ENCODE measurements at places on chromosomes 1 and 21.

- DNase-seq, result no peak
These were observed 31.5 kb downstream of the IGFN1 start for GRCh38 chr1:201222125-201222524.

DNA sequence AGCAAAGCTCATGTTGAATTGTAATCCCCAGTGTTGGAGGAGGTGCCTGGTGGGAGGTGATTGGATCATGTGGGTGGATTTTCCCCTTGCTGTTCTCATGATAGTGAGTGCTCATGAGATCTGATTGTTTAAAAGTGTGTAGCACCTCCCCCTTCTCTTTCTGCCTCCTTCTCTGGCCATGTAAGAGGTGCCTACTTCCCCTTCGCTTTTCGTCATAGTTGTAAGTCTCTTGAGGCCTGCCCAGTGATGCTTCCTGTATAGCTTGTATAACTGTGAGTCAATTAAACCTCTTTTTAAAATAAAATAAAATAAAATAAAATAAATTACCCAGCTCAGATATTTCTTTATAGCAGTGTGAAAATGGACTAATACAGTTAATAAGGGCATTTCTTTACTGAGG is 1025.7 kb downstream of the PLA2G4A start:
- no peak for DNase-seq

- DNase-seq, result no peak
These were observed 57.4 kb downstream of the UCK2 start for GRCh38 chr1:165884690-165885304.

- peak; percentile 47 for DNase-seq
These were observed 9.8 kb downstream of the SLC9A1 start for GRCh38 chr1:27144920-27145661.

GRCh38 chr1:185733818-185734735 is at the start of gene HMCN1:
Gene HMCN1, plus strand, starts transcription at chr1:185734391. Its CDS starts 389 bp downstream, at chr1:185734780.
- peak; percentile 44 for DNase-seq

DNA sequence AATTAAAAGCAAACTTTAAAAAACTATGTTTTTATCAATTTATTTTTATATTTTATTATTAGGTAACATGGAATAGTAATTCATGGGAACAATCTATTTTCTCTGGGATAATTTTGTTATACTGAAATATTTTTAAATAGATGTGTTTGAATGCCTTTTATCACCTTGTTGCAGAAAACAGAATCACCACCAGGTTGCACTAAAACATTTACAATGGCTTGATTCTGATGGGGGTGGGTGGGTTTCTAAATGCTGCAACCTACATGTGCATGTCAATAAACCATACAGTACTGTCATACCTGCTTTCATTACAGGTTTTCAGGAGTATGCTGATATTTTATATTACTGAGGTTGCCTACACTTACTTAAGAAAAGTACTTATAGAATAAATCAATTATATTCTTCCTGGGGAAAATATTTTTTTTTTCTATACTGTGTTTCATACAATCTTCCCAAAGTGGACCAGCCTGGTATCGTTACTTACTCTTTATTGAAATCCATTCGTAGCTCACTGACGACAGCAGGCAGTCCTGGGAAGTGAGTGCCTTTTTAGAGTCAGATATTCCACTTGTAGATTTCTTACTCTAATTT is 132.8 kb downstream of the PTPRC start:
- no peak for DNase-seq

GRCh38 chr1:244653439-244654107 is 647 bp downstream of the DESI2 start:
- peak; percentile 33 for DNase-seq

DNA sequence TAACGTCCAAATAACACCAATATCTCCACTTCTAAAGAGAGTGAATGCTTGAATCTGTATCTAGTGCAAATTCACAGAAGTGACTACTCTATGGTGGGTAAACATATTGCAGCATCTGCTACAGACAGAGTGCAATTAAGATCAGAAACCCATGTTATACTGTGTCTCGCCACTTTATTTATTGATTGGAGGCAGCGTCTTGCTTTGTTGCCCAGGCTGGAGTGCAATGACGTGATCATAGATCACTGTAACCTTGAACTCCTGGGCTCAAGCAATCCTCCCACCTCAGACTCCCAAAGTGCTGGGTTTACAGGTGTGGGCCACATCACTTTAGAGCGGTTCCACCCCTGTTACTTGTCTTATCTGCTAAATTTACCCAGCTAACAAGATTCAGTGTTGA is 57.0 kb downstream of the HLCS start:
- DNase-seq, result no peak

GRCh38 chr1:17436380-17437174 is 2.9 kb downstream of the RCC2 start:
- no peak for DNase-seq

DNA sequence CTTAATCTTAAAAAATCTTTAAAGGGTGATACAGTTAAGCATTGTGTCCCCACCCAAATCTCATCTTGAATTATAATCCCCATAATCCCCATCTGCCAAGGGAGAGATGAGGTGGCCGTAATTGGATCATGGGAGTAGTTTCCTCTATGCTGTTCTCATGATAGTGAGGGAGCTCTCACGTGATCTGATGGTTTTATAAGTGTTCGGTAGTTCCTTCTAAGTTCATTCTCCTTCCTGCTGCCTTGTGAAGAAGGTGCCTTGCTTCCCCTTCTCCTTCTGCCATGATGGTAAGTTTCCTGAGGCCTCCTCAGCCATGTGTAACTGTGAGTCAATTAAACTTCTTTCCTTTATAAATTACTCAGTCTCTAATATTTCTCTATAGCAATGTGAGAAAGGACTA is 10.7 kb downstream of the DHRS3 start:
- DNase-seq, result no peak

- DNase-seq, result peak; percentile 76
These were observed 32.0 kb upstream of the ATP5PO start for GRCh38 chr21:33947451-33948095.

GRCh38 chr1:90513956-90514355 is 203.1 kb downstream of the BARHL2 start:
- DNase-seq, result no peak

DNA sequence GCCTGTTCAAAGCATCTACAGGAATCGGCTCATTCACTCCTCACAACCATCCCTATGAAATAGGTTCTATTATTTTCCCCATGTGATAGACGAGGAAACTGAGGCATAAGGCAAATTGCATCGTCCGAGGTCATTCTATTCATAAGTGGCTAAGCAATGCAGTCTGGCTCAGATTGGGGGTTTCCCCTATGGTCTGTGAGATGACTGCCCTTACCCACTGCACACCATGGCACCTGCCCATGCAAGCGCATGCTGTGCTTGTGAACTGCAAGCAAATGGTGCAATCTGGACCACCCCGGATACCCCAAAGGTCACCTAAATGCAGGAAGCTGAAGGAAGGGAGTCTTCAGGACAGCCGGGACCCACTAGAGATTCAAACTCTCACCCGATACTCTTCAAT is 123.4 kb upstream of the SOD1 start:
- DNase-seq, result no peak

DNA sequence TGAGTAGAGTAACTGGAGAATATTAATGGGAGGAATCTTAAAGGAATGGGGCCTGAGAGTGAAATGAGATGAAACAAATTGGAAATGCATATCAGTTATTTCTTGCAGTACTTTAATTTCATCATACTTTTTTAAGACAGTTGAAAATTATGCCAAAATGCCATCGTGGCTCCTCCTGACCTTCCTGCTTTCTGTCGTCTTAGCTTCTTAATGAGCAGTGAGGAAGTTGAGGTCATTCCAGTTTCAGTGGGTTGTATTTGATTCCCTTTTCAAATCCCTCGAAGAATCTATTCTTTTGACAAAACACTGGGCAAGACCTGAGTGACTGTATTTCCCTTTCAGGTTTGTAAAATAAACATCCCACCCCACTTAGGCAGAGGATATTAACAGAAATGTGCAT is 134.9 kb upstream of the MAP1LC3C start:
- no peak for DNase-seq

- no peak for DNase-seq
These were observed 102.0 kb downstream of the IER5 start for GRCh38 chr1:181190364-181191035.

DNA sequence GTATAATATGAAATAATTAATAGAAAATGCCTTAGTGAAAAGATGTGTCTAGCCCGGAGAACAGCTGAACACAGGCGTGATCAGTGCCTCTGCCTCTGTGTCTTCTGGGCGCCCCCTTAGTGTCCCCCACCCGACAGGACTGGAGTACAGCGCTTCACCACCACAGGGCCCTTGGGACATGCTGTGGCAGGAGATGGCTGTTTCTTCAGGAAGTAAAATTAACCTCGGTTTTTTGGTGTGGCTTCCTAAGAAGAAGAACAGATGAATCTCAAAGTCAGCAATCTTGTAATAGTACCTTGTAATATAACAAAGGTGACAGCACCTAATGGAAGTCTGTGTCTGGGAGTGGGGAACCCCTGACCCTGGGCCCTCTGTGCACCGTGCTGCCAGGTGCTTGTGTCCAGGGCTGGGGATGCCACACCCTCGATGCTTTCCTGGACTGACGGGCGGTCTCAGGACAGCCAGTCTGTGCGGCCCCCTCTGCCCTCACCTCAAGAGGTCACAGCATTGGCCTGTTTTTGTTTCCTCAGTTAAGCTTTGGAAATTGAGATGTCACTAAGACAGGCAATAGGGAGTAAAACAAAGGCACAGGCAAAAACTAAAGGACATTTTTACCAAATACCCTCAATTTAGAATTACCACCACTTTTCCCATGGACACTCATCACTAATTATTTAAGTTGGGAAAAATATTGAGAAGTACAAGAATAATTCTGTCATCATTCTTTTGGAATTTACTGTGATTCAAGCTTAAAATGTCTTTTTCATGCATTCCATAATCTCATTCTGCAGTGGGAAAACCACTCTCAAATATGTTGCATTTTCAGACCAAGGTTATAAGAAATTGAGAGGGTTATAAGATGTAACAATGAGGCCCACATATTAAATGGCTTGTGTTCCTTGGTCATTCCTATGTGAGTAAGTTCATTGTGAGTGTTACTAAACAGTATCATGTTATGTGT is 79.3 kb downstream of the ADARB1 start:
- DNase-seq, result peak; percentile 14

DNA sequence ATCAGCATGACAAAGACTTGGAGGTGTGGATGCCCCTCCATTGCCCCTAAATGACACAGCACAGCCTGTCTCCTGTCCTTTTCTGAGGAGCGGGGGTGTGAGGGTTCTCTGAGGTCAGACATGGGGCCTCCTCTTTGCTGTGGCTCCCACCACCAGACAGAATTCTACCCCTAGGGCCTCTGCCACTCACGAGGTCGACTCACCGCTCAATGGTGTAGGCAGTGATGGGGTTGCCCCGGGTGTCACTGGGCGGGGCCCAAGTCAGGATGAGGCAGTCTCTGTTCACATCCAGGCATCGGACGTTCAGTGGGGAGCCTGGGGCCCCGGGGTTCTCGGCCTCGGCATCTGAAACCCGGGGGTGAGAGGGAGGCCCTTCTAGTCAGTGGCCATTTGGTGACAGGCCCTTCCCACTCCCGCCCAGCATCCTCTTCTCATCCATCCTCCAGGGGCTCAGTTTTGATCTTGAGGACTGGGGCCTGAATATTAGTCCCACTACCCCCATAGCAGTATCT is 19.9 kb downstream of the MYOM3 start:
- DNase-seq, result no peak

DNA sequence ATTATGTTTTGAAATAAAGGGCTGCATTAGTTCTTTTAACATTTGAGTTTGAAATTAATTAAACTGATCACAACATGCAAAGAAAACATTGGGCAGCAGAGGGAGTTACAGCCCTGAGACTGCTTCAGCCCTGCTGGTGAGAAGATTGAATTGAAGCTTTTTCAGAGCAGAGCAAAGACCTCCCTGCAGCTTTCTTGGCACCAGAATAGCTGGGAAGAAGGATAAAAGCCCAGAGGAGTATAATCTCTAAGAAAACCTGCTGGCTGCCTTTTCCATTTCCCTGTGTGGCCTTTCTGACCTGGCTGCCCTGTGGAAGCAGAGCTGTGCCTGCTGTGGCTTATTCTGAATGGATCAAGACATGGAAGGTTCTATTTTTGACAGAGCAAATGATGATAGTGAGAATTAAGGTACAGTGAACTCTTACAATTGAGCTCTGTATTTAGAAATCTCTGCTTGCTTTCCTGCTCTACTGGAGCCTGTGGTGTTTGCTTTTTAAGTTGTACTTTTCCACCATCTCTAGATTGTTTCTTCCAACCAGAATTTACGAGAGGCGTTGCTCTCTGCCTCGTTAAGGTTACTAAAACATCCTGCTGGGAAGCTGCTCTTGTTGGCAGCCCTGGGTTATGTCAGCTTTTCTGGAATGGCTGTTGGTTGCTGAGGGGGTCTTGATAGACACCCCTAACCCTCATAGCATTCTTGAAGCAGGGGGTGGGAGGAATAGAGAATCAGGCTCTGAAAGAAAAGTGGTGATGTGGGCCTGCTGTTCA is 9.9 kb downstream of the SNRPE start:
- peak; percentile 24 for DNase-seq

- DNase-seq, result no peak
These were observed 3.5 kb downstream of the HRNR start for GRCh38 chr1:152220166-152221163.

GRCh38 chr1:87986130-87986866 is 657.6 kb downstream of the LMO4 start:
- no peak for DNase-seq

GRCh38 chr1:209748620-209749019 is 7.2 kb upstream of the TRAF3IP3 start:
- no peak for DNase-seq

DNA sequence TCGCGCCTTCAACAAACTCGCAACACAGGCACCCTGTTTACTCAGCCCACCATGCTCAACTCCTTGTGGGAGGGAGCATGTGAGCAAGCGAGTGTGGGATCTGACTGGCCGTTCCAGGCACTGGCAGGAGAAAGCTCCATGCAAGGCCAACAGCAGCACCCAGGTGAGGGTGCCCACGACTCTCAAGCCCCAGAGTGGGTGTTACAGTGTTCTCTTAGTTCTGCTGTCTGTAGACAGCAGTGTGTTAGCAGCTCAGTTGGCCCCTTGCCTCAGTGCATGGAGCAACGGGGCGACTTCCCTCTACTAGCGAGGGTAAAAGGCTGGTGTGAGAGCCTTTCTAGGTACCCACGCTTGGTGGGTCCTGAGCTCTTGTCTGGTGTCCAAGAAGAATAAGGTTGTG is 114.6 kb downstream of the PIGK start:
- DNase-seq, result no peak

- no peak for DNase-seq
These were observed 36.1 kb upstream of the PRKACB start for GRCh38 chr1:84107955-84108354.

GRCh38 chr1:219810451-219810850 is 117.9 kb downstream of the SLC30A10 start:
- no peak for DNase-seq

- DNase-seq, result no peak
These were observed 61.9 kb upstream of the TTC39A start for GRCh38 chr1:51392241-51392640.

GRCh38 chr1:200660719-200661118 is 9.0 kb downstream of the DDX59 start:
- no peak for DNase-seq

- DNase-seq, result peak; percentile 94
These were observed 32.0 kb upstream of the TENT5B start for GRCh38 chr1:27044613-27045151.

DNA sequence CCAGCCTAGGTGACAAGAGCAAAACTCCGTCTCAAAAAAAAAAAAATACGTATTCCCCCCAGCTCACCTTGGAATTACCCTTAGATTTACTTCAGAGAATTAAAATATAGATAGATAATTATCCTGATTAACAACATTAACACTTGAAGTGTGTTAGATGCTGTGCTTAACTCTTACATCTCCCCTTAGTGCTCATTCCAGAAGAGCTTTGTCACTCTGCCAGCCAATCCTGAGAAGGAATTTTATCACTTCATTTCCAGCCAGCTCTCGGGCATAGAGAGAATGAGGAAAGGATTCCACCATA is 1.6 kb upstream of the SHC1 start:
- no peak for DNase-seq

- no peak for DNase-seq
These were observed 41.7 kb upstream of the GPR25 start for GRCh38 chr1:200831091-200831490.
